ENCODE measurements at places on chromosomes 16 and 17.

- DNase-seq = no peak
Measured at GRCh38 chr17:45905814-45906213, 11.5 kb downstream of the MAPT start.

- no peak for DNase-seq
Measured at GRCh38 chr17:68910251-68910705, 44.9 kb downstream of the ABCA8 start.

- no peak for DNase-seq
Measured at GRCh38 chr17:80474961-80475909, 1.2 kb downstream of the NPTX1 start.

DNA sequence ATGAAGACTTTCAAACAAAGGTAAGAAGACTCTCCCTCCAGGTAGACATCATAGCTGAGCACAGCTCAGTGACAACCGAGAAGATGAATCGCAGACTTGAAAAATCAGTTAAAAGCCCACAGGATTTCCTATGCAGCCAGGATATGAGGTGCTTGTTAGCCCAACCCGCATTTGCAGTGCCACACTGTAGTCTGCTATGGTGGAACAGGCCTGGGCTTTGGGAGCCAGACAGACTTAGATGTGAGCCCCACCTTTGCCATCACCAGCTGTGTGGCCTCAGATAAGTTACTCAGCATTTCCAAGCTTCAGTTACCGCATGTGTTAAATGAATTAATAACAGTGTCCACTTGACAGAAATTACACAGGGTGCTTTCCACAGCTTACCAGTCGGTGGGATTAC lies 204.4 kb upstream of the HS3ST3A1 start:
- DNase-seq = no peak

DNA sequence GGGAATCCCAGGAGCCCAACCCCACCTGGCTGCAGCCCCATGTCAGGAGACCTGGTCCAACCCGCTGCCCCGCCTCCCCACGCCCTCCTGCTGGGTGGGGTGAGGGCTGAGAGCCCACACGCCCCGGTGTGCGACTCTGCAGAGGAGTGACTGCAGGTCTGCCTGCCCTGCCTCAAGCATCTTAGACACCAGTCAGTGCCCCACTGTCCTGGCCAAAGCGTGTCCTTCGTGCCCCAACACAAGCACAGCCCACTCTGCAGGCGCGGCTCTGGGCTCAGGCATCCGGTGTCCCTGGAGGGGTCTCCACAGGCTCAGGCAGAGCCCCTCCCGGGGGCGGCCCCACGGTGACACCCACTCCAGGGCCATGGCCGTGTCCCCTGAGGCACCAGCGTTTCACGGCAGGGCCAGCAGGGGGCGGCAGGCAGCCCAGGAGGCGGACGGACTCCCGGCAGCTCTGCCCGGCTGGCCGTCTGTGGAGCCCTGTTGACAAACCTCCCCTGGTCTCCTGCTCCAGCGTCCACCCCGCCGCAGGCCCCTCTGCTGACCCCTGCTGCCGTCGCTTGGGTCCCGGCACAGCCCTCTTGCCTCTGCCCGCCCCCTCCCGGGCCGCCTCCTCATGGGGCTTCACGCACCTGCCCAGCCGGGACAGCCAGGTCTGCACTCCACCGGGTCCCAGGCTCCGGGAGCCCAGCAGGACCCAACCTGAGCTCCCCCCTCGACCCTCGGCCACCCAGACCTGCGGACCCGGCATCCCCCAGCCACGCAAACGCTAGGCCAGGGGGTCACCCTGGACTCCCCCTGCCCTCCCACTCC lies 8.6 kb upstream of the UBE2I start:
- peak; percentile 41 for DNase-seq

GRCh38 chr16:49462989-49463371 lies 89.4 kb downstream of the C16orf78 start:
- no peak for DNase-seq
